ENCODE measurements at places on chromosomes 5 and 9.
A peak's percentile ranks its signal among the peaks of the same experiment; 100 is the strongest.

- no peaks in the 10 kb centered on the region for H3K36me3 ChIP-seq
- H3K27me3 ChIP-seq, result peaks cover 66% of the 10 kb centered on the region
- no peak overlapping the region for H3K27ac ChIP-seq
- H3K4me3 ChIP-seq, result no peak overlapping the region
- H3K4me1 ChIP-seq, result peaks cover 3% of the 10 kb centered on the region
Measured at GRCh38 chr9:132144708-132145365, 17.0 kb upstream of the NTNG2 start.

- H3K27me3 ChIP-seq, result no peaks in the 10 kb centered on the region
- H3K36me3 ChIP-seq, result no peaks in the 10 kb centered on the region
- H3K27ac ChIP-seq, result no peak within 1 kb of the TSS
- DNase-seq, result peak; percentile 76
- no peak within 1 kb of the TSS for H3K4me3 ChIP-seq
- H3K4me1 ChIP-seq, result peaks cover 7% of the 10 kb centered on the region
Measured at GRCh38 chr5:149063017-149063687, at the start of gene SH3TC2. TSS of gene SH3TC2 (minus strand) at chr5:149063062. CDS start at chr5:149063022, 40 bp downstream.

- H3K27ac ChIP-seq, result no peak overlapping the region
- no peaks in the 10 kb centered on the region for H3K36me3 ChIP-seq
- no peaks in the 10 kb centered on the region for H3K4me1 ChIP-seq
- H3K4me3 ChIP-seq, result no peak overlapping the region
- DNase-seq, result peak; percentile 44
Measured at GRCh38 chr5:86971034-86971571, 296.6 kb upstream of the RASA1 start.

DNA sequence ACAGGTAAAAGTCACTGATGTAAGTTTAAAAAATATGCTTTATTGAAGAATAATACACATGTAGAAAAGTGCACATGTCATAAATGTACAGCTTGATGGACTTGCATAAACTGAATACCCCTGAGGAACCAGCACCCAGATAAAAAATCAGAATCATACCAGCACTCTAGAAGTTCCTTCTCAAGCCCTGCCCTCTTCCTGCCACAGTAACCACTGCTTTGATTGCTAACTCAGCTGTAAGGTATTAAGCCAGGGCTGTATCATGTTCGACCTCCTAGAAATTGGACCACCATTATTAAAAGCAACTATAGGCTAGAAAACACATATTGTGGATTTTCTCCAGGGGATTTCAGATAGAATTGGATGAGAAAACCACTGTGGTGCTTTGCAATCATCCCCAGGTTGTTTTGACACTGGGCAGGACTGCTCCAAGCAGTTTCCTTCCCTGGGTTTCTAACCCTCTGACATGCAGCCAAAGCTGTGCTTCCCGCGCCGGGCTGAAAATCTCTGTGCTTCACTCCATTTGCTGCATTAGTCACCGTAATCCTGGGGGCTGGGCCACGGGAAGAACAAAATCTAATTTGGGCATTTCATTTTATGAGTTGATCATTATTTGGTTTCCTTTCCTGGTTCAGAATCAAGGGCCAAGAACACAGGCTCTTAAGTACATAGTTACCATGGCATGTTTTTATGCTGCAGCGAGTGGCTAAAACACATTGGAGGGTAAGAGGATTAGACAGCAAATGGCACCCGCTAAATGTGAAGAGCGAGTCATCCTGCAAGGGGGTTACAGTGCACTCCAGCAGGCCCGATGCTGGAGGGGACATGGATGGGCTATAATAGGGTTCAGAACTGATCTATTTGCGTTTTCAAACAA lies 139.4 kb upstream of the IL12B start:
- H3K27ac ChIP-seq, result no peak overlapping the region
- H3K4me3 ChIP-seq, result no peak overlapping the region
- H3K36me3 ChIP-seq, result no peaks in the 10 kb centered on the region
- DNase-seq, result peak; percentile 36
- H3K27me3 ChIP-seq, result no peaks in the 10 kb centered on the region
- peaks cover 16% of the 10 kb centered on the region for H3K4me1 ChIP-seq

DNA sequence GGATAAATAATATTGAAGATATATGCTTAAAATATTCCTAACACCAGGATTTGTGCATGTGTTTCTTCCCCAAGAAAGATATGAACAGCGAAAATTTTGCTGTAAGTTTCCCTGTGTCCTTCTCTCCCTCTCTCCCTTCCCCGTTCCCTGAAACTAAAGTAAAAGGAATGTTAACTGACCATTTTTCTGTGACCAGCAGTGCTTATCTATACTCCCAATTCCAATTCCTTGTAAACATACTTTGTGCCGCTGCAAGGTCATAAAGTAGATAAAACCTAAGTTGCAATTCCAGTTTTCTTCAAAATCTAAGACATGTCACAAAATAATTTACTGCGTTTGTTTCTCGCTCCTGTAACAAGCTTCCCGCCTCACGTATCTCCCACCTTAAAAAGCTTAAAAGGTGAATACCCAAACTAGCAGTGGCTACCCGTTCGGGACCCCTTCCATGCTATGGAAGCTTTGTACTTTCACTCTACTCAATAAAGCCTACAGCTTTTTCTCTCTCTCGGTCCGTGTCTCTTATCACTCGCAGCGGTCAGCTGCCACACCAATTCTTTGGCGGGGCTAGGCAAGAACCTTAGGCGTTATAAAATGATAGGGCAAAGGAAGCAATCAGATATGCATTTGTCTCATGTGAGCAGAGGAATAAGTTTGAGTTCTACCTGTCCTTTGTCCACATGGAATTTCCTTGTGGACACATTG lies 1798.0 kb downstream of the EFNA5 start:
- H3K27ac ChIP-seq, result no peak overlapping the region
- no peaks in the 10 kb centered on the region for H3K36me3 ChIP-seq
- no peaks in the 10 kb centered on the region for H3K4me1 ChIP-seq

Data from A673 (cell line).